ENCODE measurements at places on chromosomes 4 and X. TPM values are rescaled to one million over a fixed set of nuclear protein-coding genes. Genes with fewer than 3 reads are reported as not detected.

The ATP10D gene
- 12.3 TPM for polyA plus RNA-seq

The GABRG1 gene
- polyA plus RNA-seq: 0.01 TPM

The REELD1 gene
- polyA plus RNA-seq: 0.13 TPM

- DNase-seq: no peak
These were observed 20.7 kb downstream of the OFD1 start for GRCh38 chrX:13755254-13755653.

GRCh38 chr4:159451006-159451405, 348.1 kb downstream of the RAPGEF2 start:
- DNase-seq: no peak

DNA sequence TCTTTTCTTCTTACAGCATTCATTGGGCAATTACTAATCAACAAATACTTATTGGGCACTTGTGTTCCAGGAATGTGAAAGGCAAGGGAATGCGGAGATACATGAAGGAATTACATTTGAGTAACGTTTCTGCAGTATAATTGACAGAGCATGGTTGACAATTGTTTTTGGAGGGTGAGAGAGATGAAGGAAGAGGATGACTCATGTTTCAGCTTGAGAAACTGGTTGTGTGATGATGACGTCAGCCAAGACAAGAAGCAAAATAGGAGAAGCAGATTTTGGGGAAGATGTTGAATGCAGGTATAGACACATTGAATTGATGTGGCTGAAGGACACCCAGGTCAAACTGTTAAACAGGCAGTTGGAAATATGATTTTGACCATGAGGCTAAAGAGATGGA, 8.0 kb upstream of the CPEB2 start:
- no peak for DNase-seq

Data from urinary bladder (tissue), 4 donors.